ENCODE measurements at places on chromosomes 4 and X.

DNA sequence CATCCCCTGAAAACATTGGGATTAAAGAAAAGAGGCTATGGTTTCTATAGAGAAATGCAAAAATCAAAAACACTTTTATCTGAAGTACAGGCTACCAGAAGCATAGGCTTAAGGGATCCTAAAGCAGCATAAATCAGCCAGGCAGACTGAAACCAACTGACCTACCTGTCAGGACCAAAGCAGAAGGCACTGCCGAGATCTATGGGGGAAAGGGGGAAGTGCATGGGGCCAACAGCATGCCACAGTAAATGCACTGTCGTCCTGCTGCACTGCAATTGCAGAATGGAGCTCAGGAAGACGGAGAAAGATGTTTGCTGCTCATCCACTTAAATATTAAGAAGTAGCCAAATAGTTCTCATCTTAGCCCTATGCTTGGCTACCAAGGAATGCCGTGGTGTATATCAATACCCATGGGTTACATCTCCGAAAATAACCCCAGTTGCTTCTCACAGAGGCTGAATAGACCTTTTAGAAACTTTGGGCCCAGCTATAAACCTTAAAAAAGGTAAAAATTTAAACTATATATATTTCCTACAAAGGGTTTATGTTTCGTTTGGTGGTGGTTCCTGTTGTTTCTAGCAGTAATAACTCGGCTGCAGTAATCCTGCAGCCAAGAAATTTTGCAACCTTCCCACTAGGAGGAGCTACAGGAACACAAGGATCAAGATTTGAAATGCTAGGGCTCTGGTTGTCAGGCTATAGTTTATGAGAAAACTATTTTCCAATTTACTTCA lies 312.2 kb upstream of the DIAPH2 start:
- DNase-seq = no peak

GRCh38 chr4:10179957-10180602 lies 63.5 kb upstream of the WDR1 start:
- DNase-seq = no peak

- no peak for DNase-seq
Measured at GRCh38 chrX:31038575-31039326, 33.1 kb downstream of the FTHL17 start.

DNA sequence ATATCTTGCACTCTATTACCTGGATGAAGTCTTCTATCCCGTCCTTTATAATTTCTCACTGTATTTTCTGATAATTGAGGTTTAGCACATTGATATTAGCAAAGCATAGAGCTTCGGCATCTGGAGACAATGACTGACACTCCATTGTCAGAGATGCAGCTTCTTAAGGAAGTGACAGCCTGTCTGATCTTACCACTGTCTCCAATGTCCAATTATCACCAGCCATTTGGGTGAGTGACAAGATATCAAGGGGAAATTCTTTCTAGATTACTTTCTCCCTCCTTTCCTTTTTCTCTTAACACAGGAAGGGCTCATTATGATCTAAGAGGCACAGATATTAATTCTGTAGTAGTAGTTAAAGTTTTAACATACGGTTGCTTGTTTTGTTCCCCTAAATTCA lies 86.4 kb downstream of the LDB2 start:
- DNase-seq = no peak

DNA sequence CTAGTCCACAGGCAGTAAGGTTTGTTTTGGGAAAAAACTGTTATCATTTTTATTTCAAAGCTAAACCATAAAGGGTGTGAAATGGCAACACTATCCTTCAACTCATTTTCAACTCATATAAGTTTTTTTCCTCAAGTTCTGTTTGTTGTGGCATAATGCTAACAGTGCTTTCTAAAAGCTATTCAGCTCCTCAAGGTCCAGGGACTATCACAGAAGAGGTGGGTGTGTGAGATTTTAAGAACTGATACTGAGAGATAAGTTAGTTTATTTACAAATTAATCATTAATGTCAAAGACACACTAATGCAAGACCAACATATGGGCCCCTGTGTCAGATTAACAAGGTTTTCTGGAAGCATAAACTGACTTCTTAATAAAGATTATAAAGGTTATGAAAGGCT lies 11.8 kb downstream of the UGT2B15 start:
- no peak for DNase-seq

GRCh38 chr4:10020871-10021652 lies at the start of gene SLC2A9:
SLC2A9 (minus strand) TSS chr4:10021497; CDS start chr4:10021429, 68 bp downstream.
- DNase-seq = no peak

GRCh38 chr4:103493450-103494159 lies 226.2 kb downstream of the TACR3 start:
- DNase-seq = no peak

GRCh38 chrX:116436358-116436816 lies at the start of gene SLC6A14:
SLC6A14 (plus strand) TSS chrX:116436606; CDS start chrX:116436710, 104 bp downstream.
- no peak for DNase-seq
